ENCODE measurements at places on chromosomes 16 and 17.

GRCh38 chr17:50898369-50899004 is 32.3 kb upstream of the TOB1 start:
- no peak for DNase-seq

DNA sequence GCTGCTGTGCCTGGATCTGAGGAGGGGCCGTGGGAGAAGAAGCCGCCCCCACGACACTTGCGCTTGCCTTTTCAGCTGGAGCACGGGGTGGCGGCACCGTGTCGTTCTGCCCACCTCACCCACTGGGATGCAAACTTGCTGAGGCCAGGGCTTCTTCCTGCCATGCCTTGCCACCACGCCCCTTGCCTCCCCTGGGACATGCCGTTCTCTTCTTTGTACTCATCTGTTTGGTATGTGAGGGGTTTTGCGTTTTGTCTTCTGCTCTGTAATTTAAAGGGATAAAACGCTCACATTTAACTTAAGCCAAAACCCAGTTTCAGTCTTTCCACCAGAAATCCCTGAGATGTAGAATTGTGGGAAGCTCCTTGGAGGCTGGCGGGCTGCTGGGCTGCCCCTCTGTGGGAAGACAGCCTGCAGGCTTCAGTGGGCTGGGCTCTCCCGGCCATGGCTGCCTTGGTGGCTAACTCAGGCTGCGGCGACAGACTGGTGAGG is 180.2 kb downstream of the RPTOR start:
- no peak for DNase-seq

DNA sequence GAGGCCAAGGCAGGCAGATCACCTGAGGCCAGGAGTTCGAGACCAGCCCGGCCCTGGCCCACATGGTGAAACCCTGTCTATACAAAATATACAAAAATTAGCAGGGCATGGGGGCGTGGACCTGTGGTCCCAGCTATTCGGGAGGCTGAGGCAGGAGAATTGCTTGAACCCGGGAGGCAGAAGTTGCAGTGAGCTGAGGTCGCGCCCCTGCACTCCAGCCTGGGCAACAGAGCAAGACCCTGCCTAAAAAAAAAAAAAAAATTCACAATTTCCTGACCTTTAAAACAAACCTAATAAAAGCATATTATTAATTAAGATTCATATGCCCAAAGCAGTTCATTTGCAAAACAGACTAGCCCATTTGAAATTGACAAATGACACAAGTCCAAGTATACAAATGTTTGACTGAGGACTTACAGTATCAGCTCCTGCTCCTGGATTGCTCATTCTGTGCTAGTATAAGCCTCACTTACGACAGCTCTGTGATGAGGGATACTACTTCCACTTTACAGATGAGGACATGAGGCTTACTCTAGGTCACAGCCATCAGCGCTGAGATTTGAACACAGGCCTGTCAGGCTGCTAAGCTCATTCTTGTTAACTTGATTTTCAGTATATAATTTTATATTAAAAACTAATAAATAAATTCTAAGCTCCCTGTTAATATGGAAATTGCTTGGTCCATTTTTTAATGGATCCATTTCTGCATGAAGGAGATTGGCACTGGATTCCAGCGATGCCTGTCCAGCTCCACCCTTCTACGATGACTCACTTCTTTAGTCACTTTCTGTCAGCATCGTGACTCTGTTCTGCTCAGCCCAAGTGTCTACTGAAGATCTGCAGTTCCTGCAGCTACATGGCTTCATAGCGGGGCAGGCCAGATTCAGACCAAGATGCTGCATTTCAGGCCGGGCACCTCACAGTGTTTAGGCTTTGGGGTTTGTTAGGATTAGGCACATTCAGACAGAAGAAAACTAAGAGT is 88.2 kb downstream of the WDR59 start:
- DNase-seq = no peak

- DNase-seq = no peak
Measured at GRCh38 chr17:13792314-13792713, 190.6 kb upstream of the HS3ST3A1 start.

DNA sequence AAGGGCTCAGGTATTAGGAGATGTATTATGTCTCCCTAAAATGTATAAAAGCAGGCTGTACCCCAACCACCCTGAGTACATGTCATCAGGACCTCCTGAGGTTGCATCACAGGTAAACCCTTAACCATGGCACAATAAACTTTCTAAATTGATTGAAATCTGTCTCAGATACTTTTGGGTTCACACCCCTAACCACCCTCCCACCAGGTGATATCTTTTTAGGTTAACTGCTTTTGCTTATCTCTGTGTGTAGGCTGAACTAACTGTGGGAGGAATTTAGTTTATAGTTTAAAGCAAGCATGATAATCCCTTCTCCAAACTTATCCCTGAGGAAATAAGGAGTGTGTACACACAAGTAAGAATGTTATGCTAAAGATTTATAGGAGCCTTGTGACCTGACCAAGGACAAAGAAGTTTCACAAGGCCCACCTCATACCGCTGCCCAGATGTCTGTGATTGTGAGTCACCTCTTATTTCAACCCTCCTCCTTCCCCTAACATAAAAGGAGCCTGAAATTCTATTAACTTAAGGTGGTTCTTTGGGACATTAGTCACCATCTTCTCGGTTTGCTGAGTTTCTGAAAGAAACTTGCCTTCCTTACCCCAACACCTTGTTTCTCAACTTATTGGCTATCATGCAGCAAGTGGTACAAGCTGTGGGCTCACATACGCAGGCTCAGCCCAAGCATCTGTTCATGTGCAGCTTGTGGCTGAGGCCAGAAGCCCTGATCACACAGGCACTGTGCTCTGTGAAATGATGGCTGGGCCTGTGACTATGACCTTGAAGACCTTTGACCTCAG is 11.3 kb downstream of the PRSS22 start:
- no peak for DNase-seq

DNA sequence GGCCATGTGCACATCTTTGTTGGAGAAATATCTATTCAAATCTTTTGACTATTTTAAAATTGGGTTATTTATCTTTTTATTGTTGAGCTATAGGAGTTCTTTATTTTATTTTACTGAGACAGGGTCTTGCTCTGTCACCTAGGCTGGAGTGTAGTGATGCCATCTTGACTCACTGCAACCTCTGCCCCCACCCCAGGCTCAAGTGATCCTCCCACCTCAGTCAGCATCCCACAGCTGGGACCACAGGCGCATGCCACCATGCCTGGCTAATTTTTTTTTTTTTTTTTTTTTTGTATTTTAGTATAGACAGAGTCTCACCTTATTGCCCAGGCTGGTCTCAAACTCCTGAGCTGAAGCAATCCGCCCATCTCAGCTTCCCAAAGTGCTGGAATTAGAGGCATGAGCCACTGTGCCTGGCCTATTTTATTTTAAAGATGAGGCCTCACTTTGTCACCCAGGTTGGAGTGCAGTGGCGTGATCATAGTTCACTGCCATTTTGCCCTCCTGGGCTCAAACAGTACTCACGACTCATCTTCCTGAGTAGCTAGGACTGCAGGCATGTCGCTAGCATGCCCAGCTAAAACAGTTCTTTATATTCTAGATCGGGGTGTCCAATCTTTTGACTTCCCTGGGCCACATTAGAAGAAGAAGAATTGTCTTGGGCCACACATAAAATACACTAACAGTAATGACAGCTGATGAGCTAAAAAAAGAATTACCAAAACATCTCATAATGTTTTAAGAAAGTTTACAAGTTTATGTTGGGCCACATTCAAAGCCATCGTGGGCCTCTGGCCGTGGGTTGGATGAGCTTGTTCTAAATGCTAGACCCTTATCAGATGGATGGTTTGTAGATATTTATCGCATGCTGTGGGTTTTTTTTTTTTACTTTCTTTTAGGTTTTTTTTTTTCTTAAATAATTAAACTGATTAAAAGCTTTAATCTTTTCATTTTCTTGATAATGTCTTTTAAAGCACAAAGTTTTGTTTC is 13.7 kb downstream of the TENT4B start:
- DNase-seq = peak; percentile 23

GRCh38 chr16:1338855-1339675 is 5.6 kb downstream of the BAIAP3 start:
- no peak for DNase-seq

All from stimulated activated CD8-positive, alpha-beta memory T cell treated with anti-CD3 and anti-CD28 coated beads, Interleukin-7, amount 100 ng/mL, for 4 hours (primary cell).